Umbilical cord (tissue), 2 donors: ENCODE measurements at places on chromosomes 7 and 10. TPM values are rescaled to one million over a fixed set of nuclear protein-coding genes. Genes with fewer than 3 reads are reported as not detected.

GRCh38 chr7:158369866-158370265 lies 217.8 kb downstream of the PTPRN2 start:
- no peak for DNase-seq

Gene SPDYE18
- not detected for total RNA-seq

GRCh38 chr10:97463363-97464132 lies 17.6 kb downstream of the ZDHHC16 start:
- peak; percentile 42 for DNase-seq

DNA sequence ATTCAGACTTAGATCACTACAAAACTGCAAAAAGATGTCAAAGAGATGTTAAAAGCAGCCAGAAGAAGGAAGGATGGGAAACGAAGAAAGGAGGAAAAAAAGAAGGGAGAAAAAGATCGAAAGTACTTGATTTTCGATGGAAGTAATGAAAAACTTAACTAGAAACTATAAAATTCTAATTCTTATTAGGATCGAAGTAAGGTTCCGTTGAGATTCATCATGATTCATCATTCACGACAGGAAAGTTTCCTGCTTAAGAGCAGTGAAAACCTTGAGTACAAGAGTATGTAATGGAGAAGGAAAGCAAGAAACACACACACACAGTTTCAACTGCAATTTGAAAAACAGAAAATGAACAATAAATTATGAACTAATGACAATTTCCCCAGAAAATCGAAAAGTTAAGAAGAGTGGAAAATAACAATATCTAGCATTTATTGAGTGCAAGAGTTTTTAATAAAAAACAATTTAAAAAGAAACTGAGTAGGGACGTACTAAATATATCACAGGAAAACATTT lies 1.1 kb upstream of the ING3 start:
- DNase-seq = no peak

Gene ANXA8
- 32.5 TPM for total RNA-seq
